ENCODE measurements at places on chromosomes 4 and X.

GRCh38 chr4:80116516-80116915, 43.5 kb upstream of the ANTXR2 start:
- DNase-seq = no peak

GRCh38 chrX:47168495-47169073, 23.6 kb downstream of the RBM10 start:
- no peak for DNase-seq

DNA sequence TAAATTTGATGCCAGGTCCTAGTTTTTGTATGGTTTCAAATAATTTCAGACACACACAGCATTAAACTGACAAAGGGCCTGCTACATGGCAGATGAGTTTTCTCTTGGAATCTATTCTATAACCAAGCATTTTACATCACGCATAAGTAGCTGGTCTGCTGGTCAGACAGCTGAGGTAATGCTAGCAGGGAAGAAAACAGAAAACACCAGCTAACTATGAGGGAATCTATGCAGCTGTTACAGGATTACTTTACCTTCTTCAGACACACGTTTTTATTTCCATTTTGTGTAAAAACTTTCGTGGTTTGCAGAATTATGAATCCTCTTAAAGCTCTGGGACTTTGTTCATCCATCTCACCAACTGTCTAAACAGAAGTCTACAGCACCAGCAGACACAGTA, 42.0 kb downstream of the MFAP3L start:
- no peak for DNase-seq

DNA sequence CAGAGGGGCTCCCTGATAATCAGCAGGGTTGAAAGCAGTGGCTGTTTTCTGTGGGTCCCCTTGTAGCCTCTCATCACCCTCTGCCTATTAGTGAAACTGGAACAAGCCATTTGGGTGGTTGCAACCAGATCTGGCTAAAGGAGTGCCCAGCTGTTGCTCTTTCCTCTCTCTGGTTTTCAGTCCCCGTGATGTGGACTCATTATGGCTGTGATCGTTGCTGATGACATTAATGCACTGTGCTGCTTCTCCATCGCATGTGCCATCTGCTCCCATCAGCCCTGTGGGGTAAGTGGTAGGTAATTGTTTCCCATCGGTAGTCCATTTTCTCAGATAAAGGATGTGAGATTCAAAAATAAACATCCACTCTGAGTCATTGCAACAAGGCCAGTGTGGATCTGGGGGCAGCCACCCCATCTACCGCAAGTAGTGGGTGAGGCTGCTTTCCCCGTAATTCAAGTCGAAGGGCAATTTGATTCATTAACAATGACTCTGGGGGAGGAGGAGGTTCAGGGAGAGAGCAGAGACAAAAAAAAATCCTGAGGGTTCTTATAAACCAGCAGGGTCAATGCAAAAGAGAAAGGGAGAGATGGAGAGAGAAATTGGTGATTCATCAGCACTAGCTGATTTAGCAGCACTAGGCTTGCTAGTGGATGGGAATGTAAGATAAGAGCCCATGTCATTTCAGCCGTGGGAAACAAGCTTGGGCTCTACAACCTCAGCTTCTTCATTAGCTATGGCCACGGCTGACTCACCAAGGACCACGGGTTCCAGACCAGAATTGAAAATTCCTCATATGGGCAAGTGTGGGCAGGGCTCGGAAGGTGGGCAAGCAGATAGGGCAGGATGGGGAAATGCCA, 357.8 kb downstream of the MID1IP1 start:
- DNase-seq = no peak

GRCh38 chrX:109187473-109188168, 294.3 kb downstream of the GUCY2F start:
- DNase-seq = no peak

- no peak for DNase-seq
Observed at GRCh38 chrX:150438165-150438564, 75.0 kb downstream of the MAMLD1 start.

- no peak for DNase-seq
Observed at GRCh38 chr4:7335344-7336066, 99.2 kb downstream of the PSAPL1 start.

DNA sequence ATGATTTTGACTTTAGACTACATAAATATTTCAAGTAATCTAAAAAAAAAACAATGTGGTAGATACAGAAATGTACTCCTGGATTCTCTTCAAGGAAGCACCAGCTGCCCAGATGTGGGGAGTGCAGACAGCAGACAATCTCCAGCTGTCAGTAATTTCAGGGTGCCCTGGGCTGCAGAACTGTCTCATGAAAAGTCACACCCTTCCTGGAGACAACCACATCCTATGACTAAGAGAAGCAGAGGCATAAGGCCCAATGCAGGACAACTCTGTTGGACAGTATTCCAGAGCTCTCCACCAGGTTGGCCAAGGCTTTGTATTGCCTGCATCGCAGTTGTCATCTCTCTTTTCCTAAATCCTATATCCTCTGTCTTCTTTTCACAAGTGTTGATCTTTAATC, 34.4 kb upstream of the BLTP1 start:
- no peak for DNase-seq

DNA sequence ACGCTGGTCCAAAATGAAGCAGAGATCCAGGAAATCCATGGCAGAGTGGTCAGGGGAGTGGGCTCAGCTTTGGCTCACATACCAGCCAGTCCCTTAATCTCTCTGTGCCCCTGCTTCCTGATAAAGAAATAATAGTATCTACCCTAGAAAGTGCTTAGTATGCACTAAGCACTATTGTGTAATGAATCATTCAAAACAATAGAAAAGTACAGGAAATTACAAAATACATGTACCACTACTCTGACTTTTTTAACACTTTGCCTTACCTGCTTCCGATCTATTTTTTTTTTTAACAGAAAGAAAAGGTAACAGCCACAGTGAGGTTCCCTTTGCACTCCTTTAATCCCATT, 49.9 kb downstream of the TBC1D9 start:
- DNase-seq = no peak

DNA sequence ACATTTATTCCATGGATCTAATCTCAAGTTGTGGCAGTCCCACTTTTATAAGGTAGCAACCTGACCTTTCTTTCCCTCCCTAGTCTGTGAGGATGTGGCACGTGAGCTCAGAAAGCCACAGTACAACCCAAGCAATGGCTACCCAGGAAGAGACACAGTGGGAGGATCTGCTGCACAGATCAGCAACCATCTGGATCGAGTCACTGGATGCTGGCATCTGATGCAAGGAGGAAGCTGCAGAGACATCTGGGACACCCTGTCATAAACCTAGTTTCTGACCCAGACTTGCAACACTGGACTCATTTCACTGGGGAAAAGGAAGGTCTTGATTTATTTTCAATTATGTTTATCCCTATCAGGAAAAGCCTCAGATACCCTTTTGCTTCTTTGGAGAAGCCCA, 327.1 kb downstream of the PAPSS1 start:
- DNase-seq = no peak

- DNase-seq = no peak
Observed at GRCh38 chrX:71100581-71101505, 5.2 kb downstream of the FOXO4 start.

- no peak for DNase-seq
Observed at GRCh38 chrX:40933132-40933705, 152.0 kb upstream of the USP9X start.

- DNase-seq = no peak
Observed at GRCh38 chr4:53694666-53695065, 103.4 kb upstream of the LNX1 start.

DNA sequence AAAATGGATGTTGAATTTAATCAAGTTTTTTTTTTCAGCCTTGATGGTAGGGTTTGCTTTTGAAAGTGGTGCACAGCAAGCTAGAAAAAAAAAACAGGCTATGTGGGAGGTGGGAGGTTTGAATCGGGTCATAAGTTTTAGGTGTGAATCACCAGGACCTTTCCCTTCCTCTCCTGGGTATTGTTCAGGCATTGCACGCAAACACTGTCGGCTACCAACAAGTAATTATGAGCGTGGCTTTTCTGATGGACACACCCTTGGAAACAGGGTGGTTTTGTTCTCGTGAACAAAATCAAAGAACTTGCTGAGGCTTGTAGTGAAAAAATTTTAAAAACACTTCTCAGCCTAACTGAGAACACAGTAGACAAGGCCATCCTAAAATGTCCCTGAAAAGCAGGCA, 18.1 kb downstream of the PIR start:
- DNase-seq = no peak

- DNase-seq = no peak
Observed at GRCh38 chr4:55561889-55562288, 15.2 kb upstream of the CLOCK start.

Data from left renal cortex interstitium (tissue), 4 donors.